ENCODE measurements at places on chromosomes 3 and 15.

GRCh38 chr15:59329570-59330350 lies 42.9 kb downstream of the MYO1E start:
- DNase-seq = no peak

DNA sequence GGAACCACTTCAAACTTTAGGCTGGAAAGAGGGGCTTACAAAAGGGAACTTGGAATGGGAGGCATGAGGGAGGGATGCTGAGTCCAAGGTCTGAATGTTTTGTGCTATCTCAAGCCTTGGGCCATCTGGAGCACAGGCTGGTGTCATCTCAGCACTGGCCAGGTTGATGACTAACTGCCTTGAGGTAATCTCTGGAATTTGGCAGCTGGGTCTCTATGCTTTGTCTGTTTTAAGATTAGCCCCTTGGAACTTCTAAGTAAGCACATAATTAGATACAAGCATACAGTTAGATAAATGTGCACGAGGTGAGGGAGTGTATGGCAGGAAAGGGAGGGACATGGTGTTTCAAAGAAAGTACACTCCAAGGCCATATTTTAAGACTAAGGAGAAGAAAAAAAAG lies 252.4 kb upstream of the CCDC54 start:
- DNase-seq = no peak

DNA sequence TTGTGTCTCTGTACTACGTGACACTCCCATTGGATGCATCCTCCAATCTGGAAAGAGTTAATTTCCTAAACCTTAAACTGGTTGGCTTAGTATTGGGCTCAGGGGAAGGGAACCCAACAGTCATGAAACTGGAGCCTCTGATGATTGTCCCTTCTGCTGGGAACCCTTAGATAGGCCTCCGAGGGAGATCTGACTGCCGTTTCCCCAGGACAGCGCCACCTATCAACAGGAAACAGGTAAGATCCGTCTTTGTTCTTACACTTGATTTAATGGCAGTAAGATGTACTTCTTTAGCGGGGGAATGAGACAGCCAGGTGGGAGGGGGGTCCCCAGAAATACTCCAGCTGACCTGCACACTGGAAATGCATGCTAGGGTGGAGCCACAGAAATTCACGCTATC lies 1749.6 kb downstream of the SI start:
- DNase-seq = no peak

GRCh38 chr3:14871456-14872200 lies 52.9 kb downstream of the FGD5 start:
- DNase-seq = no peak

- no peak for DNase-seq
These were observed 38.5 kb upstream of the XCR1 start for GRCh38 chr3:46065750-46066256.

DNA sequence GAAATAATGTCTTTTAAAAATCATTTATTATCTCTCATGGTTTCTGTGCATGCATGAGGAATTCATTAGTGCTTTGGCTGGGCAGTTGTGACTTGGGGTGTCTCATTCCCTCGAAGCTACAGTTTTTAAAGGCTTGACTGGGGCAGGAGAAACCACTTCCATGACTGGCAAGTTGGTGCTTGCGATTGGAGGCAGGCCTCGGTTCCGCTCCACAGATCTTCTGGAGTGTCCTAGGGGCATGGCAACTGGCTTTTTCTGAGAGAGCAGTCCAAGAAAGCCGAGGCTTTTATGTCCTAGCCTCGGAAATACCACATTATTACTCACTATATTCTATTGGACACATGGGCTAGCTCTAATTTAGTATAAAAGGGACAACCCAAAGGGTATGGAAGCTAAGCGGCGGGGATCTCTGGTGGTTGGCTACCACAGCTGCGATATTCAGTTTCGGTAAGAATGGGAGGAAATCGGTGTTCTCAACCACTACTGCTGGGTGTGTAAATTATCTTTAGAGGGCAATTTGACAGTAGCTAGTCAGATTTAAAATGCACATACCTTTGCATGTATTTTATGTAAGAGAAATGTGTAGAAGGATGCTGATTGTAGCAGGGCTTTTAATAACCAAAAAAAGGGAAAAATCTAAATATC lies 48.8 kb upstream of the TOP2B start:
- DNase-seq = no peak

GRCh38 chr3:196327405-196327804 lies 9.4 kb upstream of the DYNLT2B start:
- no peak for DNase-seq

DNA sequence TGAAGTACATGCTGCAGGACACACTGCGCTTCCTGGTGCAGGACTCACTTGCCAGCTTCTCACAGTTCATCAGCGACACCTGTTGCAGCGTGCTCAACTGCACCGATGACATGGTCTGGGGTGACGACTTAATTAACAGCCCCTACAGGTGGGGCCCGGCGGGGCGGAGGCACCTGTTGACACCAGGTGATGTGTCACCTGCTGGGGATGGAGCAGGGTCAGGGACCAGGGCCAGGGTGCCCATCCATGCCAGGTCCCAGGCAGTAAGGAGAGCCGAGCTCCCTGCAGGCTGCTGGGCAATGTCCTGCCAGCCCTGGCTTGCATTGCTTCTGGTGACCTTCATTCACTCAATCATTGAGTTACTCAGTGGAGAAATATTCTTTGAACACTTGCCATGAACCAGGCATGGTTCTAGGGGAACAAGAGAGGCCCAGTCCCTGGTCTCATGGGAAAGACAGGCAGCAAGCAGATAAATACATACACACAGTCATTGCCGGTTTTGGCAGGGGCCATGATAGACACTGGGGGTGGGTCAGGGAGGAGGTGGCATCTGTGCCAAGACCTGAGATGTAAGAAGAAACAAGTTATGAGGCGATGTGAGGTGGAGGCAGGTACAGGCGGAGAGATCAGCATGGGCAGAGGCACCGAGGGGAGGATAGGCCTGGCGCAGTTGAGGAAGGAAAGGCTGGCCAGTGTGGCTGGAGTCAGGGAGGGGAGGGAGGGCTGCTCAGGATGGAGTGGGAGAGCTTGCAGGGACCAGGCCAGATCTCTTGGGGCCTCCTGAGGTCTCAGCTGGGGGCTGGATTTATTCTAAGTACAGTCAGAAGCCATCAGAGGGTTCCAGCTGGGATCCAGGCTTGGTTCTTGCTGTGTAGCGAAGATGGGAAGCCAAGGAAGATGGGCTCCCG lies 30.8 kb downstream of the DNAH1 start:
- DNase-seq = no peak

DNA sequence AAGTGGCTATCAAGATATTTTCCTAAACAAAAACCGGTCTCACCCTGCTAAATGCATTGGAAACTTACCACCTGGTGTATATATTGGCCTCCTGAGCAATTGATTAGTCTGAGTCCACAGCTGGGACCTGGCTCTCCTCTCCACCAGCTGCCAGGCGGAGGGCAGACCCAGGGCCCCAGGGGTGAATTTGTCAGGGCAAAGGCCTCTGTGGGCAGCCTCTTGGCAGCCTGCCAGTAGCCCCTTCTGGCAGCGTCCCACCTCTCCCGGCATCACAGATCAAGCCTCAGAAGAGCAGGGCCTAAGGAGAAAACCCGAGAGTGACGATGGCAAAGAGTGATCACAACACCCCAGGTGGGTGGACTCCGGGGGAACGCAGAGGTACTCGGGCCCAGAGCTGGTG lies 43.0 kb upstream of the IDH2 start:
- DNase-seq = no peak

- no peak for DNase-seq
These were observed 11.7 kb downstream of the ATP6V1A start for GRCh38 chr3:113758389-113759024.

DNA sequence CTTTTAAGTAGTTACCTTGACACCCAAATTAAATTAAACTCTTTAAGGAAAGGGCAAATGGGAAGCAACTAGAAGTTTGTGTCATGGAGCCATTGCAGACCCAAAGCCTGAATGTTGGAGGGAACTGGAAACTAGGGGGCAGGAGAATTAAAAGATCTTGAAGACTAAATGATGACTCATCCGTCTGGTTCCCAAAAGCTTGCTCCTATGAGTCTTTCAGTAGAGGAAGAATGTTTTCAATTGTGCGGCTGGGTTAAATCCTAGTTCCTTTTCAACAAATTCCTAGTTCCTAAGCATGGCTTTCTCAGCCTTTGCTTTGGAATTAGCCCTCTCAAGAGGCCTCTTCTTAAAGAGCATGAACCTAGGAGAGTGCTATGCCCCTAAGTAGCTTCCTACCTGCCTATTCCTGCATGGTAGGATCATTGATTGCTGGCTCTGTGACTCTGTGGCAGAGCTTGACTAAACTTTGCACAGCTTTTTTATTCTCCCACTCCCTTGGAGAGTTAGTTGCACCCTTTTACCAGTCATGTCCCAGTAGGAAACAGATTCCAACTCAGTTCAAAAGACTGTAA lies 17.7 kb downstream of the CLEC3B start:
- DNase-seq = no peak

- DNase-seq = no peak
These were observed 82.0 kb upstream of the EPHB3 start for GRCh38 chr3:184479426-184480126.

DNA sequence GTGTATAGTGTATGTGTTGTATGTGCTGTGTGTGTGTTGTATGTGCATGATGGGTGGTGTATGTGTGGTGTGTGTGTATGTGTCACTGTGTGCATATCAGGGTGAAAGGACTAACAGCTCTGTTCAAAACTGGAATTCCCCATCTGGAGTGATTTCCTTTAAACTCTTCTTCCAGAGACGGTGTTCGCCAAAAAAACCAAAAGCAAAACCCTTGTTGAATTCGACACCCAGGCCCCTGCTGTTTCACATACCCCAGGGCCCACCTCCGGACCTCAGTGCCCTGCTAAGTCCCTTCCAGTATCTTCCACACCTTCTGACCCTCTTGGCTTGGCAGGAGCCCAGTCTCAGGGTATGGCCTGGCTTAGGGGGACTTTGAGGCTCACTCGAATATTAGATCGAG lies 44.9 kb upstream of the SEC13 start:
- no peak for DNase-seq

GRCh38 chr15:39869254-39869653 lies 50.8 kb downstream of the GPR176 start:
- no peak for DNase-seq

DNA sequence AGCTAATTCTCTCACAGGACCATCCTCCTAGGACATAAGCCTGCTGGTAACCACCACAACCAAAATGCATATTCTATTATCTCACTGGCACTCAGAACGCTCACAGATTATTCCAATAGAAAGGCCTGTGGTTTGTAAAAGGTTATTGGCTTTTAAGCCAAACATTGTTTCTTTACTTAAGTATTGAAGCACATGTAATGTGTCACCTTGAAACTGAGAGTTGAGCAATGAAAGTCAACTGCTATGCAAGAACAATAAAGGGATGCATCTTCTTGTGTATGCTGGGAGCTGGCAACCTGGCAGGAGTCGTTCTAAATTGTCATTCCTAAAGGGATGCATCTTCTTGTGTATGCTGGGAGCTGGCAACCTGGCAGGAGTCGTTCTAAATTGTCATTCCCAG lies 298.6 kb upstream of the DNAJC19 start:
- no peak for DNase-seq

DNA sequence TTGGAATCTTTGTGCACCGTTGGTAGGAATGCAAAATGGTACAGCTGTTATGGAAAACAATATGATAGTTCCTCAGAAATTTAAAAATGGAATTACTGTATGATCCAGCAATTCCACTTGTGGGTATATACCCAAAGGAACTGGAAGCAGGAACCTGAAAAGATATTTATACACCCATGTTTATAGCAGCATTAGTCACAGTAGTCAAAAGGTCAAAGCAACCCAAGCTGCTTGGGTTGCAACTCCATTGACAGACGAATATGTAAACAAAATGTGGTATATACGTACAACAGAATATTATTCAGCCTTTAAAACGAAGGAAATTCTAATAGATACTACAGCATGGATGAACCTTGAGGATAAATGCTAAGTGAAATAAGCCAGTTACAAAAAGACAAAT lies 35.0 kb upstream of the CAPN3 start:
- no peak for DNase-seq

DNA sequence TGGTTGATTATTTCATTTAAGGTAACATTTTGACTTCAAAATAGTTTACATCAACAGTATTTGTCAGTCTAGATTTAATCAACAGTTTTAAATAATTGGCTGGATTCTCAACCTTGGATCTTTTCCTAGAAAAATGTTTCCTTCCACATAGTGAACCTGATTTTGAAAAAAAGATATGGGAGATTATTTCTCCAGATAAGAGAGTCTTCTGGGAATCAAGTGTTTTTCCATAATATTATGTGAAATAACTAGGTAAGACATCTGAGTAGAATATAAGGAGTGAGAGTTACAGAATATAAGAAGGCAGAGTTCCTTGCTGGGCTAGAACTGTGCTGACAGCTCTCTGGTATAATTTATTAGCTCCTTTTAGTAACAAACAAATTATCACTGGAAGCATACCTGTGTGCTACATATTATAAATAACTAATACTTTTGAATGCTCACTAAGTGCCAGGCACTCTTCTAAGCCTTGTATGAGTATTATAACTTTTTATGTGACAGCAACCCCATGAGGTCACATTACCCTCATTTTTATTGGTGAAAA lies 18.8 kb upstream of the TNFSF10 start:
- DNase-seq = no peak

DNA sequence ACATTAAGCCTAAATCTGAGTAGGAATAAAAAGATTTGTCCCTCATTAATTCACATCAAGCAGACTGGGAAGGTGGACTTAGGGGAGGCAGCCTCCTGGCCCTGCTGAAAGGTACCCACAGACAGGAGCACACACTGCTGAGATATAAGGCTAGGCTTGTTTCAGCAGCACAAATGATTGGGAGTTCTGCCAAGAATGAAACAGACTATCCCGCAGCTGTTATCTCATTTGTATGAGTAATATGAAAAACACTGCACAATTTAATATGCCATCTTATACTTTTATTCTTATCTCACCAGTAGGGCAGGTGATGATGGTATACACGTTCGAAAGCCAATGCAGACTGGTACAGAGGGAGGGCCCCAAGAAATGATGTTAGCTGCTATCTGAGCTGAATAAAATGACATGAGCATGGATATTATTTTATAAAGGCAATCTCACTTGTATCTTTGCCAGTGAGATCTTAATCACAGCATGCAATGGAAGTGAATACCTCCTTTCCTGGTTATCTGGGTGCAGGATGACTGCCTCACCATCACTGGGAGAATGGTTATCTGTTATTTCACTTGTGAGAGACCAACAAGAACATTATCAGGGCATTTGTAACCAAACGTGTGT lies 258.7 kb upstream of the PPP2R3A start:
- DNase-seq = no peak

DNA sequence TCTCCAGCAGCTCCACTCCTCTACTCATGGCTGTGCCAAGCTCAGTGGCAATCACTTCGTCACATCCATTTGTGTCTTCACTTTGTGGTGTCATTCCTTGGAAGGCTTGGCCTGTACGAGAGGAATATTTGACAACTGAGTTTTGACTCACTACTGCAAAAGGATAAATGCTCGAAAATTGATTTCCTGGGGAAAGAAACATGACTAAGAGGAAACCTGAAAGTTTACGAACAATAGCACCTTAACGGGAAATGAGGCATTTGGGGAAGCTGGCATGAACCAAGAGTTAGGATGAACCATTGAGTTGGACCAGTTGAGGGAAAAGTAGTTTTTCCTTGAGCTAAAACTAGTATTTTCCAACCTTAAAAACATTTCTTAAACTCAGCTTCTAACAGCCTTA lies 74.2 kb upstream of the ABHD17C start:
- no peak for DNase-seq

All from Right ventricle myocardium inferior (tissue), 1 donor.